ENCODE measurements at places on chromosomes 2 and 18. TPM values are rescaled to one million over a fixed set of nuclear protein-coding genes. Genes with fewer than 3 reads are reported as not detected.

DNA sequence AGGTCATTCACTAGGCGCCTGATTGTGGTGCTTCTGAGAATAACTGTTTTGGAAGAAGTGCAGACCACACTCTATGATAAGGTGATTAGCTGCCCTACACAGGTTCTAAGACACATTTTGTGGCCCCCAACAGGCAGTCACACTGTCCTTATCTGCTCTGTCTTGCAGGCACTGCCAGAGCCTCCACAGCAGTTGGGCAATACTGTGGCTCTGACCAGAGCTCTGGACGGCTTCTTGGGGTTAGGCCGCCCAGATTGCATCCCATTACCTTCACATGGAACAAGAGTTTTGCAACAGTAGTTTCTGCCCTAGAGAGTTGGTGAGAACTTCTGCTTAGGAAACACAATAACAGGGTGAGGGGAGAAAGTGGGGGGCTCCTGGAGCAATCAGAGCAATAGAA is 22.7 kb downstream of the RUFY4 start:
- DNase-seq = no peak

GRCh38 chr2:79189465-79189864 is 29.9 kb upstream of the REG3A start:
- DNase-seq = no peak

DNA sequence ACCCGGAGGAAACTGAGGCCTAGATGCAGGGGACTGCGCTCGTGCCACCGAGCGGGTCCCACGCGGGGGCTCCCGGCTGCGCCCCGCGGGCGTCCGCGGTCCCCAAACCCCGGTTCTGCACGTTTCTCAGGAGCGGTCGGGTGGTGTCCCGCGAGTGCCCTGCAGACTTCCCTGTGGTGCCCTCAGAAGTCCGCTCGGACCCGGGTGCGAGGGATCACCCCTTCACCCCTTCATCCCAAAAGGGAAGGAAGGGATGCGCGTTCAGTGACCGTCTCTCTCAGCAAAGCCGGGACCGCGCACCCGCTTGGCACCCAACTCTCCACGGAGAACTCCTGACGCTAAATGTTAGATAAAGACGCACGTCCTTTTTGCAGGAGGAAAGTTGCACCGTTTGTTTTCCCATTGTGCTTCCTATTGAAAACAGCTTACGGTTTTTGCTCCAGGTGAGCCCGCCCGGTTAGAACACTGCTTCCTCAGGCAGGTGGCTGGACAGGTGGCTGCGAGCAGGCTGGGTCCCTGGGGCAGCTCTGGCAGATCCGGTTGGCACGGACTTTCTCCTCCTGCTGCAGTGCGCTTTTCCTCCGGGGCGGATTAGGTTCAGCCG is 779 bp downstream of the DGKD start:
- no peak for DNase-seq

GRCh38 chr2:62112179-62112578 is 83.7 kb upstream of the B3GNT2 start:
- no peak for DNase-seq

GRCh38 chr2:18445433-18446320 is 114.8 kb downstream of the RDH14 start:
- no peak for DNase-seq

Gene ZNF385B
- total RNA-seq = 2.3 TPM

Gene CD226
- 1.2 TPM for total RNA-seq

Gene C2orf78
- not detected for total RNA-seq
